Motor neuron (in vitro differentiated cells): ENCODE measurements at places on chromosomes 7 and 10. TPM values are rescaled to one million over a fixed set of nuclear protein-coding genes. Genes with fewer than 3 reads are reported as not detected.
A peak's percentile ranks its signal among the peaks of the same experiment; 100 is the strongest.

- no peak for ATAC-seq
These were observed 26.0 kb upstream of the MXI1 start for GRCh38 chr10:110181451-110181850.

- peak; percentile 91 for ATAC-seq
These were observed 43.2 kb downstream of the DPYSL4 start for GRCh38 chr10:132229834-132230556.

GRCh38 chr7:32958046-32959025 is 1.1 kb downstream of the FKBP9 start:
- peak; percentile 31 for ATAC-seq

Gene TMEM273
- total RNA-seq = 0.45 TPM in 1 of 2 replicates, not detected in the other

GRCh38 chr10:132375795-132376297 is 21.2 kb upstream of the PWWP2B start:
- ATAC-seq = peak; percentile 13
